ENCODE measurements at places on chromosomes 3 and 15. TPM values are rescaled to one million over a fixed set of nuclear protein-coding genes. Genes with fewer than 3 reads are reported as not detected.

The SLC25A36 gene
- total RNA-seq, result 86.2 TPM

The CHRNA5 gene
- 4.4 TPM for total RNA-seq

The ZNF80 gene
- total RNA-seq, result not detected

The XCR1 gene
- total RNA-seq, result not detected

The GOLGA8T gene
- 0.27 TPM for total RNA-seq

The ATP13A5 gene
- total RNA-seq, result not detected

The CCR9 gene
- not detected for total RNA-seq

The CLSTN2 gene
- total RNA-seq, result 4.9 TPM

The HMCES gene
- 34.9 TPM for total RNA-seq

The HMG20A gene
- total RNA-seq, result 32.0 TPM

The CYP8B1 gene
- total RNA-seq, result not detected

The LRRC31 gene
- total RNA-seq, result not detected

The TM4SF18 gene
- 11.6 TPM for total RNA-seq

The GOLGA6B gene
- not detected for total RNA-seq

The ECE2 gene
- total RNA-seq, result not detected

The FAM3D gene
- not detected for total RNA-seq

The PRICKLE2 gene
- total RNA-seq, result 4.1 TPM

The RPL15 gene
- 910 TPM for total RNA-seq

The NAALADL2 gene
- total RNA-seq, result 3.1 TPM

The SLC24A5 gene
- not detected for total RNA-seq

The C3orf49 gene
- not detected for total RNA-seq

The MOBP gene
- total RNA-seq, result not detected

The NPAP1 gene
- total RNA-seq, result not detected

The RLBP1 gene
- total RNA-seq, result not detected
